ENCODE measurements at places on chromosomes 16 and 17.
A peak's percentile ranks its signal among the peaks of the same experiment; 100 is the strongest.

DNA sequence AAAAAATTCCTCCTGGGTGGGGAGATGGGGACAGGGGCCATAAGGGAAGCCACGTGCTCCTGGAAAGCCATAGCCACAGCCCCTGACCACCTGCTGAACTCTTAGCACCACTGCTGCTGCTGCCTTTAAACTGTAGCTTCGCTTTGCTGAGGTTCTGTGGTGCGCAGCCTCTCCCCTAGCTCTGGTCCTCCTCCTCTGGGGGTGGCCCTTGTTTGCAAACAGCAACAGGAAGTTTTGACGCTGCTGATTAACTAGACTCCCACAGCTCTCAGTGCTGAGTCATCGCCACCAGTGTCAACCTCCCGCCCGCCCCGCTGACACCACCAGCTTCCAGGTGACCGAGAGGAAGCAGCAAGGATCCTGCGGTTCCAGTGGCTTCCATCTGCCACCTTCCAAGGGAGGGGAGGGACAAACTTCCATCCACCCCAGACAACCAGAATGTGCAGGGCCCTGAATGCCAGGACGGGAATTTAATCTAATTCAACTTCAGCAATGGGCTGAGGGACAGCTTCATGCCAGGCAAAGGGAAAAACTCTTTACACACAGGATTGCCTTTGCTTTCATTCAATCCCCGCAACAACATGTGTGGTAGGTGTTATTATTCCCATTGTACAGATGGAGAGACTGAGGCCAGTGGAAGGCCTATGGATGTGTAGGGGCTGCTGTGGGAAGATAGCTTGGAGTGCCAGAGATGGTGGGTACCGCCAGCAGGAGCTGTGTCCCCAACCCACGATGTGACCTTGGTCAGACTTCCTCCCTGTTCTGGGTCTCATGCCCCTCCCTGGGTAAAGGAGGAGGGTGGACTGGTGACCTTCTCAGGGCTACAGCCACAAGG lies 8.1 kb upstream of the KIFC3 start:
- DNase-seq, result peak; percentile 70

DNA sequence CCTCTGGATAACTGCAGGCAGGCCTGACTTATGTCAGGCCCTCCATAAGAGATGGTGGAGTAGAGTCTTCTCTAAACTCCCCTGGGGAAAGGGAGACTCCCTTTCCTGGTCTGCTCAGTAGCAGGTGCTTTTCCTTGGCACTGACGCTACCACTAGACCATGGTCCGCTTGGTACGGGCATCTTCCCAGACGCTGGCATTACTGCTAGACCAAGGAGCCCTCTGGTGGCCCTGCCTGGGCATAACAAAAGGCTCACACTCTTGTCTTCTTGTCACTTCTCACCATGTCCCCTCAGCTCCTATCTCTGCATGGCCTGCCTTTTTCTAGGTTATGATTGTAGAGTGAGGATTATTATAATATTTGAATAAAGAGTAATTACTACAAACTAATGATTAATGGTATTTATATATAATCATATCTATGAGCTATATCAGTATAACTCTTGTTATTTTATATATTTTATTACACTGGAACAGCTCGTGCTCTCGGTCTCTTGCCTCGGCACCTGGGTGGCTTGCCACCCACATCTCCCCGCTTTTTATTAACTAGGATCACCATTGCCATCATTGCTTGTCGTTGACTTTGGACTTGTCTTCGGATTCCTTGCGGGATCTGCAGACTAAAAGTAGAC lies 59.8 kb upstream of the ARL4D start:
- no peak for DNase-seq

DNA sequence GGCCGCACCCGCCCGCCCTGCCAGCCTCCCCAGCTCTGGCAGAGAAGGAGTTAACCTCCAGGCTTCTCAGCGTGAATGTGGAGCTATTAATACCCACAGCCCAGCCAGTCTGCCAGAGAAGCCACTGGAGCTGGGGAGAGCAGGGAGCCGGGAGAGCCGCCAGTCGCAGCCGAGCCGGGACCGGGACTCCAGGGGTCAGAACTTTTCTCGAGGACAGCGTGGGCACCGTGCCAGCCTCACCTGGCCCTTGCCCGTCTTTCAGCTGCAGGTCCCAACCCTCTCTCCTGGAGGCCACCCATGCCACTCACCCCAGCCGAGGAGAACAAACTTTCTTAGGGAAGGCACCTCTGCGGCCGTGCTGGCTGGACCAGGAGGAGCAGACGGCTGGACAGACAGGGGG lies 33.8 kb upstream of the SBK1 start:
- DNase-seq, result no peak

- DNase-seq, result peak; percentile 74
Observed at GRCh38 chr17:61862975-61863800, at the start of gene BRIP1. Gene BRIP1, minus strand, starts transcription at chr17:61863528. Its CDS starts 1,989 bp downstream, at chr17:61861539.

- DNase-seq, result no peak
Observed at GRCh38 chr17:6495450-6496115, 51.3 kb downstream of the PIMREG start.

GRCh38 chr17:33310296-33310695 lies 17.2 kb upstream of the ASIC2 start:
- DNase-seq, result no peak

DNA sequence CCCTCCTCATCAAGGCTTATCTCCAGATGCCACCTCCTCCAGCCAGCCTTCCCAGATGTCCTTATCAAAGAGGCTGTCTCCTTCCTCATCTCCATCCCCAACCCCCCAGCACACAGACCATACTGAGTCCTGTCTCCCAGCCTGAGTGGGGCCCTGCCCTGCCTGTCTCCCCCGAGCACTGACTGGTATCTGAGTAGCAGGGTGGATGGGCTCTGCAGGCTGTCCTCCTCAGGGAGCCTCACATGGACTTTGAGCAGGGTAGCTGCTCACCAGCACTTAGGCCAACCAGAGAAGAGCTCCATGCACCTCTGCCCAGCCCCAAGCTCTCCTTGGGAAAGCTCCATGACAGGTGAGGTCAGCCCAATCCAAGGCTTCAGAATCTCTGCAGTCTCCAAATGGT lies 20.0 kb upstream of the ITGA3 start:
- no peak for DNase-seq

DNA sequence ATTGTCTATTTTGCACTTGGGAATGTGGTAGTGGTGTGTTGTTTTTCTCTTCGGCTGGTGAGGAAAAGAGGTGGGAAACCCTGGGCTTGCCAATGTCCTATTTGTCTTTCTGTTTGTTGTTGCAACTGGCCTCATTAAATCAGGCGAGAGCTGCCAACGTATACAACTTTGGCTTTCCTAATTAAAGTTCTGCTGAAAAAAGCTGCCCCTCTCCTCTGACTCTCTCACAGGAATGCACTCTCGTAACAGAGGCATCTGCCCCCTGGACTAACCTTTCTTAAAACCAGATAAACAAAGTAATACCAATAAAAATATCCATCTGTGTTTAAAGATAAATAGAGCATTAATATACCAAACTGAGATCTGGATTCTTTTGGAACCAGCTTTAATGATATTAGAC lies 7.8 kb downstream of the CDRT15 start:
- peak; percentile 69 for DNase-seq

- DNase-seq, result no peak
Observed at GRCh38 chr17:69428252-69428980, 13.9 kb downstream of the MAP2K6 start.

- no peak for DNase-seq
Observed at GRCh38 chr16:48212033-48212432, 32.1 kb upstream of the LONP2 start.

GRCh38 chr17:79836972-79837887 lies 2.0 kb downstream of the CBX4 start:
- DNase-seq, result no peak

- DNase-seq, result no peak
Observed at GRCh38 chr17:57779706-57780105, 34.6 kb upstream of the CCDC182 start.

DNA sequence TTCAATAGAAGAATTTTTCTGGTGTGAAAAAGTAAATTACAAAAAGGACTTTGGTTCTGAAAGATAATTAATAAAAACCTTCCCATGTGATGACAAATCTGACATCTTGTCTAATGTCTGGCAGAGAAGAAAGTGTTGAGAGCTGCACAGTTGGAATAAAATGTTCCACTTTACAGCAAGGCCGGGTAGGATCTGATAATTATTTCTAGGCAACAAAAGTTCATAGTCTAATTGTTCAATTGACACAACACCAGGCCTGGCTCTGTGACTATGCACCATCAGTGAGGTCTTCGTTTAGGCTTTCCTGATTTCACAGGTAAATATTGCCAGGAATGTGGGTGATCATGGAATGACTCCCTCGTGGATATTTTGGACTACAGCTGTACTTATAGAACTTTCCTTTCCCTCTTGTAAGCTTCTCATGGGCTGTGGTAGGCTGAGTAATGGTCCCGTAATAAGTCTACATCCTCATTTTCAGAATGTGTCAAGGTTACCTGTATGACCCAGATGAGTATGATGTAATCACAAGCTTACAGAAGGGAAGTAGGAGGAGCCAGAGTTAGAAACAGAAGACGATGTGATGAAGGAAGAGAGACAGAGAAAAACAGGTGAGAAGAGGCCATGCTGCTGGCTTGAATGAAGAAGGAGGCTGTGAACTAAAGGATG lies 217.0 kb downstream of the CDH13 start:
- no peak for DNase-seq

DNA sequence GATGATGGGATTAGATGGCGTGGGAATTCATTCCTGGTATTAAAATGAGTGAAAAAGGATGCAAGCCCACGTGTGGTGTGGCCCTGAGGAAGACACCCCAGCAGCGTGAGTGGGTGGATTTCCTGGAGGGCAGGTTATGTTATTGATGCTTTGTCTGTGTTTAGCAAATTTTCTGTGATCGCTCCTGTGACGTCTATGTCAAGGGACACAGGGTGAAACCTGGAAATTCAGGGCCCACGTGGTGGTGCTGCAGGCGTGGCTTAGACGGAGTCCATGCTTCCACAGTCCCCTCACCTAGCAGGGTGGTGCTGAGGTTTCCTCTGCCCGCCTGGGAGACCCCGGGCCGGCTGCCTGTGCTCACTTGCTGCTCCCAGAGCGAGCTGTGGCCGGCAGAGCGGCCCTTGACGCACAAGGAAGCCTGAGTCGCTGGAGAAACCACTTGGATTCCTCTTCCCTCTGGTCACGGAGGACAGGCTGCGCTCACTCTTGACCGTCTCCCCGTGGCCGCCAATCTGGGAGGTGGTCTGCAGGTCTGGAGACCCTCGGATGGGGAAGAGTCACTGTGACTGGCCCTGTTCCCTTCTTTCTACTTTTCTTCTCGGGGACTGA lies 23.4 kb downstream of the BAIAP2 start:
- DNase-seq, result no peak

DNA sequence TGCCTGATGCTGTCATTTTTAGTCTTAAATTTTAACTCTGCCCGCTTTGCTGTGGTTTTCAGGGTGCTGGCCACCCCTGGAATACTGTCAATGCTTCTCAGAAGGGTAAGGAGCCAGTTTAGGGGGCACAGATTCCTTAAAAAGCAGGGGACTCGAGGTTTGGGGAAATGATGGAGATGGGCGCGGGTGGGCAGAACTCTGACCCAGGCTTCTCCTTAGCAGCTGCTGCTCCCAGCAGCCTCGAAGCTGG lies 23.7 kb downstream of the STAT5A start:
- no peak for DNase-seq
